ENCODE measurements at places on chromosomes 11 and 22.

GRCh38 chr22:21712751-21713427 is 22.7 kb downstream of the YPEL1 start:
- peak; percentile 89 for DNase-seq

- DNase-seq, result no peak
These were observed 51.5 kb downstream of the ALG9 start for GRCh38 chr11:111819829-111820237.

DNA sequence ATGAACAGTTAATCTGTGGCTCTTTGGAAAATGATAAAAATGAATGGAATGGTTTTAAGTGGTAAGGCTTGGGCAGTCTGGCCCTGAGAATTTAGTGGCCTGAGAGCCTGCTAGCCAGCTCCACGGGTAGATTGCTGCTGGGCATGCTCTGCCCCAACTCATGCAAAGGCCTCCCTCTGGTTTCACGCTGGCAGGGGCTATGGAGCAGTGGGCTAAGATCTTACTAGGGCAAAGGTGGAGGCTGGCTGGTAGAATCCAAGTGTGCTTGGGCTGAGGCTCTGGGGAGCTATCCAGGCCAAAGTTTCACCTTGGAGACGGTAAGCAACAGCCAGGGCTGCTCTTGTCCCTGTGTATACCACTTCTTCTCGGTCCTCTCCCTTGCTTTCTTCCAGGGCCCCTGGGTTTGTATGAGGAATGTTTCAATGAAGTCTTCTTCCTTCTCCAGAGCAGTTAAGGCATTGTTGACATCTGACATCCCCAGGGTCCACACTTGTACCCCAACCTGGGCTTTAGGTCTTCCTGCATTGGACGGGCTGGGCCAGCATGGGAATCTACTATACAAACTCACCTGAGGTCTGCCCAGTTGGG is 27.4 kb downstream of the UBE2L3 start:
- DNase-seq, result no peak

- DNase-seq, result peak; percentile 57
These were observed 57.6 kb downstream of the KCNJ4 start for GRCh38 chr22:38397189-38398085.

GRCh38 chr11:29280452-29280851 is 736.4 kb downstream of the KCNA4 start:
- DNase-seq, result peak; percentile 39

- peak; percentile 24 for DNase-seq
These were observed 184.1 kb upstream of the SYT13 start for GRCh38 chr11:45470151-45470793.

- peak; percentile 64 for DNase-seq
These were observed 69.7 kb downstream of the SNX19 start for GRCh38 chr11:130846606-130847005.

GRCh38 chr22:49208768-49209252 is 618.9 kb downstream of the BRD1 start:
- no peak for DNase-seq

DNA sequence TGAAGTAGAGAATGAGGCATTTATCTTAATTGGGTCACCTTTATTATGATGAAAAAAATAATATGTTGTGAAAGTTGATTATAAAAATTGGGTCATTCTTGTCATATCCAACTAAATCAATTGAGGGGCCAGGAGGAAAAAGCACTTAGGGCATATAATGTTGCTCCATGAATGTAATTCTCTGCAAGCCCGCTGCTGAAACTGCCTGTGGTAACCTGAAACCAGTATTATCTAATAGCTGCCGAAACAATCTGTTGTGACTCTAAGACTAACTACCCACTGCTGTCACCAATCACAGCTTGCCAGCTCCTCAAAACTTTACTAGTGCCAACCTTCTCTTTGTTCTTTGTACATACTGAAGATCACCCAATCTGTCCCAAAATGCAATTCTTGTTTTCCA is 115.8 kb downstream of the ATG16L2 start:
- no peak for DNase-seq

DNA sequence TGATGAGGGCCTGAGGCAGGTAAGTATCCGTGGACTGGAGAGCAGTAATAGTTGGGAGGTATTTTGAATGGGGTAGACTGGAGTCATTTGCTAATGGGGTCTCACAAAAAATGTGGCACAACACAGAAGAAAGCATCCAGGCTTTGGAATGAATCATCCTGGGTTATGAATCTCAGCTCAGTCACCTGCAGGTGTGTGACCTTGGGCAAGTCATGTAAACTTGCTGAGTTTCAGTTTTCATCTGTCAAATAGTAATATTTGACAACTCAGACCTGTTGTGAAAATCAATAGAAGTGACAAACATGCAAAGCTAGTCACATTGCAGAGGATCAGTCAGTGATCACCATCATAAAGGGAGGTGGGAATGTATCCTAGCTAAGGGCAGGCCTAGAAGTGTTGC is 232.0 kb upstream of the TENM4 start:
- DNase-seq, result no peak

DNA sequence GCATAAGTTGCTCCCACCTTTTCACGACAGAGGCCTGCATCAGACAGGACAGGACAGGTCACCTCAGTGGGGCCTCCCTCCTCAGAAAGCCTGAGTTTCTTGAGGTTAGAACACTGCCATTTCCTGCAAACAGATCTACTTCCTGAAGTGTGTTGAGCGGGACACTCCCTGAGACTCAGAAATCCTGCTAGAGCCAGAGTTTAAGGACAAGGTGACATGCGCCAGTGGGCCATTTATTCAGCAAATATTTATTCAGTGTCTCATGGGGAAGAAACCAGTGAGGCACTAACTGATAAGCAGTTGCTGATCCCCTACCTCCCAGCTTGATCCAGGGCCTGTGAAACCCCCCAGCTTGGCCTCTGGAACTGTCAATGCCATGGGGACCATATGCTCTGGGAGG is 454.6 kb downstream of the SOX6 start:
- DNase-seq, result no peak

DNA sequence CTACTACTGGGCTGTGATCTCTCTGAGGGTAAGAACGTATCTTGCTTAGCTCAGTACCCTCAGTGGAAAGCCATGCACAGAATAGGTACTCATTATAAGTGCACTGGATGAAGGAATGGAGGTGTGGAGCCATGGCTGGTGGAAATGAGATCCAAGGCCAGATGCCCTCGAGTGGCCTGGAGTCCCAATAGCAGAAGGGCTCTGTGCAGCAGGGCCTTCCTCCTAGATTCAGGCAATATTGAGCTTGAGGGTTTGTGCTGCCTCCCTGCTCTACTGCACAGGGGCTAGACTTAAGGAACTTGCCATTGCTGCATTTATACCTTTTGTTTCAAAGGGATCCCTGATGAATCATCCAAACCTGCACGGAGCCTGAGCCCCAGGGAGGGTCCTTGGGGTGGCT is 33.6 kb upstream of the TUB start:
- DNase-seq, result no peak

- DNase-seq, result peak; percentile 69
These were observed 465 bp downstream of the MAPK1 start for GRCh38 chr22:21866833-21867527.

DNA sequence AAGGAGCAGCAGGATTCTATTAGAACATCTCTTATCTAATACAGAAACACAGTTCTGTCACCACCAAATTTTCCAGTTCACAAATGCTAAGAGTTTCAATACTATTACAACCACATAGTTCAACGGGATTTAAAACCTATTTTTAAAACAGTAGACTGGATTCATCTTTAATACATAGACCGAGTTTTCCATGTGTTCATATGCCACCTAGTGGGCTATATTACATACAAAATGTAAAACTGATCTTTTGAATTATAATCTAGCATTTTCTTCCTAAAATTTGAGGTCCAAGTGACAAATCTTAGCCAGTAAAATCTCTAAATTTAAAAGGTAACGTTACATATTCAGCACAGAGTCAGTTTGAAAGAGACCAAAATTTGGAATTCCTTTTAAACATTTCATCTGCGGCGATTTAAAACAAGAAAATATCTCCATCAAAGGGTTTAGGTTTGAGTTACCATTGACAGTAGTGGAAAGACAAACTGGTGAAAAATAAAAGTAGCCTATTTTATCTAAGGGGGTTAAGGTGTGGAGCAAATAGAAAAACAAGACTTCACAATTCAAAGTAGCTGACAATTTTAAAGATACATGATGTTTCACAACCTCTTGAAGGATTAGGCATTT is 269.3 kb upstream of the MPPED2 start:
- peak; percentile 47 for DNase-seq

- DNase-seq, result no peak
These were observed 27.3 kb upstream of the NFAM1 start for GRCh38 chr22:42459287-42460063.

DNA sequence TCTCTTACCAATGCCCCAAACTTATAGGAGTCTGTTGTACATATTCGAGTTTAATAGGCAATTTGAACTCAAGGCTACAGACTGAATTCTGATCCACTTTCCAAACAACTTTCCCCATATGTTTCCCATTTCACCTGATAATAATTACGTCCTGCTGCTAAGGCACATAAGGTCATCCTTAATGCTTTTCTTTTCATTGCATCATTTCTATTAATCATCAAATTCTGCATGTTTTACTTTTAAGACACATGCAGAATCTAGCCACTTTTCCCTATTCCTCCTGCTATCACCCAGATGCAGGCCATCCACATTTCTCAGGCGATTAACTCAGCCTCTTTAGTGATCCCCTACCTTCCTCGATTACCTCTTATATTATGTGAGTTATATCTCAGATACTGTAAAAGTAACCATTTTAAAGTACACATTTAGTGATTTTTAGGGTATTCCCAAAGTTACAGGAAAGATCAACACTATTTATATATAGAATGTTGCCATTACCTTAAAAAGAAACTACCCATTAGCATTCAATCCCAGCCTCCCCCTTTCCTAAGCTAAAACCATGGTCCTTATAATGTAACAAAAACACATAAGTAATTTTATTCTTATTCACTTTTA is 14.9 kb downstream of the XKR3 start:
- peak; percentile 63 for DNase-seq

- peak; percentile 86 for DNase-seq
These were observed at the start of gene BARX2 for GRCh38 chr11:129375751-129376657. Gene BARX2 (plus strand): TSS chr11:129375848. CDS start chr11:129376036, 188 bp downstream.

DNA sequence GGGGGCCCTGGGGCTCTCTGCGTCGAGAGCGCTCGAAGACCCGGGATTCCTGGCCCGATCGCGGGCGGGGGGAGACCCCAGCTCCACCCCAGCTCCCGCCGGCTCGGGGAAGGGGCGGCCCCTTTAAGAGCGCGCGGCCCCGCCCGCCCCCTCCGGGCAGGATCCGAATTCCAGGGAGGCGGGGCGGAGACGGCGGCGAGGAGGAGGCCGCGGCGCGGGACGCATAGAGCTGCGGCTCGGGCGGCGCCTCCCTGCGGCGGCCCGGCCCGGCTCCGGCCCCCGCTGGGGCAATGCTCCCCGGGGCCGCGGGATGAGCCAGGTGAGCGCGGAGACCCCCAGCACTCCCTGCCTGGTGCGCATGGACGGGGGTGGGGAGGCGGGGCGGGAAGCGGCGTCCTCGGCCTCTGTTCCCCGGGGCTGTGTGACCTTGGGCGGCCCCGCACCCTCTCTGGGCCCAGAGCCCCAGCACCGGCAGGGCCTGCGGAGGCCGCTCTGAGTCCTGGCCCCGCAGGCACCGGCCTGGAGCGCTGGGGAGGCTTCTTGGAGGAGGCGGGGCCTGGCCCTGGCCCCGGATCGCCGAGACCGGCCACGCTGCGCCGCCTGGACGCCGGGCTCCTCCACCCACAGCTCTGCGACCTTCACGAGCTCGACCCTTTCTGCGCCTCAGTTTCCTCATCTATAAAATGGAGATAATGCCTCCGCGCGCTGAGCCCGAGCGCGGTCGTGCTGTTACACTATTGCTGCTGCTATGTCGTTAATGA is 565 bp downstream of the GAS2L1 start:
- peak; percentile 94 for DNase-seq

GRCh38 chr22:48982321-48982905 is 845.3 kb downstream of the BRD1 start:
- DNase-seq, result no peak

DNA sequence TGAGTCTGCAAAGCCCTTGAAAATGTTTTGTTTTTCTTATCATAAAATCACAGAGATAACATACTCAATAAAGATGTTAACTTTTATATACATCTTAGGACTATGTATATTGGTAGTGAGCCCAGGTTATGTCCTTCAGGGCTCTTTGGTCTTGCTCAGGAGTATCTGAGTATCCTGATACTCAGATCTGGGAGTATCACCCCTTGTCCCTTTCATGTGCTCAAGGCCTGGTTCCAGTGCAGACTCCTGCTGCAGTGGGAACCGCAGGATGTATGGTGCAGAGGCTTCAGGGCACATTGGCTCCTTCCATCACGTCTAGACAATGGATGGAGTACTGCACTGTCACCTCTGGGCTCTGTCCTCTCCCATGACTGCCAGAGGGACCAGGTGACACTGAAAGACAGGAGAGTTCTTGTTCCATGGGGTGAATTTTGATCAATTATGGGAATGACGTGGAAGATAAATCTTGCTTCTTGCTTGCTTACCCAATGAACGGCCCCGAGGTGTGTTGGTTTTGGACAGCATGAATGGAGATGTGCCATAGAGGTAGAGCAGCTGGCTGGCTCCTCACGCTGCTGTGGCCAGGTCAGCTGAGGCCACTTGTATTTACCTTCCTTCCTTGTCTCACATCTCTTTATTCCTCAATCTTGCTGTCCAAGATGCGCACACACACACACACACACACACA is 215.5 kb downstream of the ARHGAP42 start:
- DNase-seq, result no peak

GRCh38 chr11:23100726-23101125 is 240.5 kb upstream of the CCDC179 start:
- DNase-seq, result peak; percentile 3

- DNase-seq, result no peak
These were observed 888.0 kb downstream of the BRD1 start for GRCh38 chr22:48939441-48940265.

GRCh38 chr11:74550991-74551753 is 41.2 kb upstream of the POLD3 start:
- no peak for DNase-seq

- DNase-seq, result peak; percentile 87
These were observed 11.6 kb downstream of the PISD start for GRCh38 chr22:31650391-31650790.

DNA sequence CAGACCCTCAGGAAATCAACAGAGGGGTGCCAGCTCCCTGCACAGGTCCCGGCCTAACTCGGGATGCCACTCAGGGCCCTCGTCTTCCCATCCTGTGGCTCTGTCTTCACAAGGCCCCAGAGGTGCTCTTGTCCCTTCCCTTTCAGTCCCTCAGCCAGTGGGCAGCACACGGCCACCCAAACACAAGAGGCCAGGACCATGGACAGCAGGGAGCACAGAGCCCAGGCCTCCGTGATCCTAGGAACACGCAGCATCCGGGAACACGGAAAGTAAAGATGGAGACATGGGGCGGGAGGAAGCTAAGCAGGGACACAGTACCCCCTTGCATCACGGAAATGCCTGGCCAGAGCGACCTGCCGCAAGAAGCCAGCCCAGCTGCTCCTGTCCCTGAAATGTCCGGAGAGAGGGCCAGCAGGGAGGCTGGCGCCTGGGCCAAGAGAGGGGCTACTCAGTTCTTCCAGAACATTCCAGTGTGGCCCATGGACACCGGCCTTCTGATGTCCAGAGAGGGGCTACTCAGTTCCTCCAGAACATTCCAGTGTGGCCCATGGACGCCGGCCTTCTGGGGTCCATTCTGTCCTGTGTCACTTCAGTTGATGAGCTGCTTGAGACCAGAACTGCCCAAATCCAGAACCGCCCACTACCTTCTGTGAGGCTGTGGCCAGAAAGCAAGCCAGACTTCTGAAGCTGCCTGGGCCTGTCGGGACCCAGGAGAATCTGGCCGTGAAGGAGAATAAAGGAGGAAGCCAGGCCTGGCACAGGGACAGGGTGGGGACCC is 274.0 kb downstream of the BRD1 start:
- DNase-seq, result no peak
